HEK293T (cell line): ENCODE measurements at places on chromosomes 4 and X.

GRCh38 chr4:17347445-17347844 is 164.4 kb downstream of the QDPR start:
- peak; percentile 47 for DNase-seq

DNA sequence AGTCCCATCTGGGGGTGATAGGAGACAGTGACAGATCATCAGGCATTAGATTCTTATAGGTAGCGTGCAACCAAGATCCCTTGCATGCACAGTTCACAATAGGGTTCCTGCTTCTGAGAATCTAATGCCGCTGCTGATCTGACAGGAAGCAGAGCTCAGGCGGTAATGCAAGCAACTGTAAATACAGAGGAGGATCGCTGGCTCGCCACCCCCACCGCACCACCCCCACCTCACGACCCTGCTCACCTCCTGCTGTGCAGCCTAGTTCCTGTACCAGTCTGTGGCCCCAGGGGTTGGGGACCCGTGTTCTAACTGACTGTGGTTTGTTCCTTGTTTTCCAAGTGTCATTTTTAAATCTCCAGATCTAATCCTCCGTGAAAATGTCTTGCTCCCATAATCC is 89.0 kb upstream of the MAPK10 start:
- no peak for DNase-seq

DNA sequence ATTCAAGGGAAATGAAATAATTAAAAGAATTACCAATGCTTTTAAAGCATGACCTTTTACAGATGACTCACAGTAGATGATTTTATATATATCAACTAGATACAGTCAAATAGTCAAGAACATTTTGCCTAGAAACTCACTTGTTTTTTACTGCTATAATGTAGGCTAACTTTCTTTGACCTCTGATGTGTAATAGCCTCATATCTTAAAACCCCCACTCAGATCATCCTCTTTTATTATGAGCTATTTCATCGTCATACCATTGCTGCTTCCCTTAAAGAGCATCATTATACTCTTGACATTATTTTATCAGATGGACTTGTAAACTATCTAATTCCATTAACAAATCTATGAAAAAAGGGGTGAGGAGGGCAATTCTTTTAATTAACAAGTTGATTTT is 355.9 kb upstream of the AGA start:
- DNase-seq, result no peak

DNA sequence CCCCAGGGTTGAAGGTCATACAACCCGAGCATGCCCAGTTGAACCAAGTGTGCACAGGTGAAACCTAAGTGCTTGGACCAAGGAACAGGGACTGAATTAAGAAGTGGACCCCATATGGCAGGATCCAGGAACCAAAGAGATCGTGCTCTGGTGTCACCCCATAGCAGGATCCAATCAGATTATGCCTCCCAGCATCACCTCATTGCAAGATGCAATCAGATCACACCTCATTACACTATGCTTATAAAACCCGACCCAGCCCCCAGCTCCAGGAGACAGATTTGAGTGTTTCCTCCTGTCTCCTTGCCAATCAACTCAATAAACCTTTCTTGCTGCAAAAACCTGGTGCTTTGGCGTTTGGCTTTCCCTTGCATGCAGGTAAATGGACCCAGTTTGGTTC is 37.6 kb downstream of the EFHC2 start:
- no peak for DNase-seq

DNA sequence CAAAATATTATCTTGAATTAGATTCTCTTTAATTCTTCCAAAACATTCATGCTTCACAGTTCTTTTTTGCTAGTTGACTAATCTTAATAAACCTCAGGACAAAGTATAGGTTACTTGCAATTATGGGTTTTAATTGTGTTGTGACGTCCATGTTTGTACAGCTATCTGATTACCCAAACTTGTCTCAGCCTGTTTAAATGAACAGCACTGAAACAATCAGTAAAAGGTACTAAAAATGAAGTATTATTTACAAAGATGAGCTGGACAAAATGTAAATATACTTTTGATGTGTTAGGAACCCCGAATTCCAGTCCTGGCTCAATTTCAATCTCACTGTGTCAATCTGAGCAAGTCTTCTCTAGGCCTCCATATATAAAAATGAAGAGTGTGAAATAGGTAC is 57.4 kb upstream of the SLC6A14 start:
- no peak for DNase-seq

- DNase-seq, result no peak
Observed at GRCh38 chrX:116142976-116143375, 27.6 kb upstream of the AGTR2 start.

GRCh38 chr4:27720010-27720766 is 859.5 kb downstream of the STIM2 start:
- no peak for DNase-seq

- no peak for DNase-seq
Observed at GRCh38 chr4:156775813-156776212, 195.8 kb downstream of the PDGFC start.

- DNase-seq, result no peak
Observed at GRCh38 chrX:866441-866990, 235.9 kb downstream of the SHOX start.

DNA sequence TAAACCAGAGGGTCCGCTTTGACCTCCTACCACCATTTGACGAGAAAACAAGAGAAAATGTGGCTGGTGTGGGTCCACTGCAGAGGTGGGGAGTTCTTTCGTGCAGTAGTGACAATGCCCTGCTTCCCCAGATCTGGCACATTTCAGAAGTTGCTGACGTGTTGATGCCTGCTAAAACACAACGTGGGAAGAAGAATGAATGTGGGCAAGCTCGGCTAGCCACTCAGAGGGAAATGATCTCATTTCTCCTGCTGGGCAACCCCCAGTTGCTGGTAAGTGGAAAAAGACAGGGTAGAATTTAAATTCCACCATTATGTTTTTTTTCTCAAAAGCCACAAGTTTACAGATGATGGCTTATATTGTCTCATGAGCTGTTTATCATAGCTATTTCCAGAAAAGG is 77.9 kb downstream of the LUZP4 start:
- no peak for DNase-seq

- DNase-seq, result no peak
Observed at GRCh38 chr4:142480244-142480643, 365.9 kb downstream of the INPP4B start.

DNA sequence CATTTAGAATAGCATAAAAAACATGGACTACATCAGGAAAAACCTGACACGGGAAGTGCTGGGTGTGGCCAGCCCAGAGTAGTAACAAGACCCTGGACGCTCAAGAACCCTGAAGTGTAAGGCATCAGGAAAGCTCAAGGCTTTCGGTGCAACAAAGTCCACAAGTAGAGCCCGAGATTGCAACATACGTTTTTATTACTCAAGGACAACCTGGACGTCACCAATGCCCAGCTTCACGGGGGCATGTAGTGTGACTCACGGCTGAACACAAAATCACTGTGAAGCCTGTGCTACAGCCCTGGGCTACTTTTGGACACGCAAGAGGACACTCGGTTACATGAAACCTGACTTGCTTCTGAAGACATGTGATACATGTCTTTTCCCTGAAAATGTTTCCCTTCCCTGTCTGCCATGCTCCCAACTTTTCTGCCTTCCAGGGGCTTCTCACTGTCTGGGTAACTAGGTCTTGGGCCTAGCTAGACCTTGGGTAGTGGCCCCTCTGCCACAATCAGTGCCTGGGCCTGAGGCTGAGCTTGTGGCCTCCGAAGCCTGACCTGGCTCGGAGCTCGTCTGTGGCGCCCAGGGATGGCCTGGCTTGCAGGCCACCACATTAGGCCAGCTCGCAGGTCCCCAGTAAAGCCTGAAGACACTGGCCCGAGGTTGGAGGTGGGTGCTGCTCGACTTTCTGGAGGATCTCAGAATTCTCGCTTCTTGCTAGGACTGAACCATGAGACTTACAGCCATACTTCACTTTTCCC is 9.2 kb downstream of the IRAK1 start:
- DNase-seq, result no peak

DNA sequence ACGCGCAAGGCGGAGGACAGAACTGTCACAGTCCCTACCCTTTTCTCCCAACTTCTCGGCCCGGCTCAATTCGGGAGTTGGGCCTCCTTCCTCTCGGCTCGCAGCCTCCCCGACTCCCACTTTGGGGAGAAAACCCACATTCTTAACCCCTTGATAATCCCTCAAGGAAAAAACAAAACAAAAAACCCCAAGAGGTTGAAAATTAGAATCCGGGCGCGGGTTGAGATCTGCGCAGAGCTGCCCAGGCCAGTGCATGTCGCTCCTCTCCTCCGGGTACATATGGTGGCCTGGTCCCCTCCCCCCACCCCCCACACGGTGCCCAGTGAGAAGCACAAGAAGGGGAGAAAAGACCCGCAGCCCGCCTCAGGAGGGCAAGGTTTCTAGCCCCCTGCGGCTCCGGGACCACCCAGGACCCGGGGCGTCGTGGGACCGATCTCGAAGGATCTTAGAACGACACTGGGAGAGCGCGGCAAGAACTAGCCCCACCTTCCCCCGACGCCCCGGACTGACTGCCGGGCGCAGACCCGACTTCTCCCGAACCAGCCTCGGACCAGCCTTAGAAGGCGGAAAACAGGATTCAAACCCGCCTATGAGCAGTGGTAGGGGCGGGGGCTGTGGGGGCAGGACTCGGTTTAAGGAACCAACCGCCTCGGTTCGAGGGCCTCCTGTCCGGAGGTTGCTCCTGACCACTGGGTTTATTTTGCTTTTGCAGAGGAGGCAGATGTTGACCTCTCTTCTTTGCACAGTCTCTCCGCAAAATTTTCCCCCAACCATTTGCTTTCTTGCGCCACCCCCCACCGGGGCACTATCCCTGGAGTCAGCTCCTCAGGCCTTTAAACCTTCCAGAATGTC is 2.5 kb upstream of the PDGFRA start:
- DNase-seq, result no peak
